ENCODE measurements at places on chromosomes 1 and 21. TPM values are rescaled to one million over a fixed set of nuclear protein-coding genes. Genes with fewer than 3 reads are reported as not detected.
A peak's percentile ranks its signal among the peaks of the same experiment; 100 is the strongest.

- no peaks in the 10 kb centered on the region for H3K4me1 ChIP-seq
- no peak overlapping the region for H3K27ac ChIP-seq
- no peak for DNase-seq
- no peaks in the 10 kb centered on the region for H3K36me3 ChIP-seq
- H3K27me3 ChIP-seq, result no peaks in the 10 kb centered on the region
- H3K4me3 ChIP-seq, result no peak overlapping the region
These were observed 43.8 kb downstream of the MIER1 start for GRCh38 chr1:66968574-66968973.

DNA sequence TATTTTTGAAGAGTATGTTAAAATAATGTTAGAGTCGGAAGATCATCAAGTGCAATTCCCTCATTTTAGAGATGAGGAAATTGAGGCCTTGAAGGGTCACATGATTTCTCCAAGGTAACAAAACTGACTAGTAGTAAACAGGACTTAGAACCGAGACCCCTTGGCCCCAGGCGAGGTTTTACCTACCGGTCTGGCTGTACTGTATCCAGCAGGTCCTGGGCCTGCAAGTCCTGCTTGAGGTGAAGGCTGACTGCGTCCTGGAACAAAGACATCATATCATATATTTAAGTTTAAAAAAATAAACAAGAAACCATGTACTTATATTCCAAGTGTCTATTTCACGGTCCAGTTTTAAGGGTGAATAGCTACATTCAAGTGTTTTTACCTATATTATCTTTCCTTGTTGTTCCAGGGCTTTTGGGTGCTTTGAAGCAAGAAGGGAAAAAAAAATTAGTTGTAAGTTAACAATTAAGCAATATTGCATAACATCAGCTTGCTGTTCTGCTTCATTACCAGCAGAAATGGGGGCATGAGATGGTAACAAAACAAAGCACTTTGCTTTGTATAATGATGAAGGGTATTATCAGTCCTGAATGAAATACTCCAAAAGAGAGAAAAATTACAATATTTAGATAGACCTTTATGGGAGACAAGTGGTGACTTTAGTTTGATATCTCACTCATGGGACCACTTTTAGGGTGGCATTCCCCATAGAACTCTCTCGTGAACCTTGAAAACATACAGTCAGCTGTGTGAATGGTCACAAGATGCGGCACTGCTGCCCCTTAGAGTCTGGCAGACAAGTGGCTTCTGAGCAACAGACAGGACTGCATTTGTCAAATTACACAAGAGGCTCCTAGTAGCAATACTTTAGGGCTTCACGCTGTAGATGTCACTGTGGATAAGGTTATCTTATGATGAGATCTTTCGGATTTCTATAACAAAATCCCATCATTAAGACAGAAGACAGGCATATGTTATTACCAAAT is 29.8 kb upstream of the CFAP298 start:
- H3K27ac ChIP-seq, result no peak overlapping the region
- no peaks in the 10 kb centered on the region for H3K27me3 ChIP-seq
- no peak overlapping the region for H3K4me3 ChIP-seq
- no peaks in the 10 kb centered on the region for H3K4me1 ChIP-seq

DNA sequence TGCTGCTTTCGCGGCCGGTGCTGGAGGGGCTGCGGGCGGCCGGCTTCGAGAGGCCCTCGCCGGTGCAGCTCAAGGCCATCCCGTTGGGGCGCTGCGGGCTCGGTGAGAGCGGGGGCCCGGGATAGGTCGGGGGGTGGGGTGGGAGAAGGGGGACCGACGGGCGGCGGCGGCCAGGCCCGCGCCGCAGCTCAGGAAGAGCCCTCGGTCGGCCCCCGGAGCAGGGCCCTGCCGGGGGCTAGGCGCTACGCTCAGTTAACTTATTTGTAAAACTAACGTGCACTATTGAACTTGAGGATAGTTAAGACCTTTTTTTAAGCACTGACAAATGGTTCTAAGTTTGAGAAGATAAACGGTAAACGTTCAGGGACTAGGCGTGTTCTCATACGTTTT is 418 bp downstream of the DDX20 start:
- peak overlapping the region; percentile 90 for H3K4me3 ChIP-seq
- H3K4me1 ChIP-seq, result peaks cover 7% of the 10 kb centered on the region
- no peaks in the 10 kb centered on the region for H3K36me3 ChIP-seq
- no peaks in the 10 kb centered on the region for H3K27me3 ChIP-seq
- DNase-seq, result no peak

DNA sequence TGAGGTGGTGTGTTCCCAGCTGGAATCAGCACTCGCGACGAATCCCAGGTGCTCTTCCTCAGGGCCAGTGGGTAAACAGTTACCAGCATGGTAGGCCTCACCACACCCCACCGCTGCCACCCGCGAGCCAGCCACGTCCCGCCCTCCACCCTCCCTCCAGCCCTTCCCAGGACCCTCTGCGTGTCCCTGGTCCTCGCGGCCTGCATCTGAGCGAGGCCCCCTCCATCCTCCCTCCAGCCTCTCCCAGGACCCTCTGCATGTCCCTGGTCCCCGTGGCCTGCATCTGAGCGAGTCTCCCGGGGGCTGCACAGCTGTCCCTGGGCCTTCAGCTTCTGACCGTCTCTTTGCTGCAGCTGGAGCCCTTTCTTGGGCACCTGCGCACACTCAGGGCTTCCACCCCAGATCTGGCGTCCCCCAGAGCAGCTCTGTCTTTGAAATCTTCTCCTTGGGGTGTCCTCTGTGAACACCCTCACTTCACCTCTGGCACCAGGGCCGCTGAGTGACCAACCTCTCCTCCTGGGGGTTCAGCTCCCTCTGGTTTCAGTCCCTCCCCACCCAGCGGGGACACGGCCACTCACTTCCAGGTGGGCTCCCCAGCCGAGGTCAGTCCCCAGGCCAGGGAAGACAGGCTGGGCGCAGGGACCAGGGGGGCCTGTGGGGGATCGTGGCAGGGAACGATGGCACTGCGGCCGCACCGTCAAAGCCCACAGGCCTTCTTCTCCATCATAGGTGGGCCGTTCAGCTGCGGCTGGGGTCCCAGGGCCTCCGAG is 57.8 kb upstream of the COL6A2 start:
- no peaks in the 10 kb centered on the region for H3K27me3 ChIP-seq
- H3K4me3 ChIP-seq, result no peak overlapping the region
- no peaks in the 10 kb centered on the region for H3K4me1 ChIP-seq
- H3K36me3 ChIP-seq, result no peaks in the 10 kb centered on the region

Gene GIPC2
- 26.7 TPM for total RNA-seq

DNA sequence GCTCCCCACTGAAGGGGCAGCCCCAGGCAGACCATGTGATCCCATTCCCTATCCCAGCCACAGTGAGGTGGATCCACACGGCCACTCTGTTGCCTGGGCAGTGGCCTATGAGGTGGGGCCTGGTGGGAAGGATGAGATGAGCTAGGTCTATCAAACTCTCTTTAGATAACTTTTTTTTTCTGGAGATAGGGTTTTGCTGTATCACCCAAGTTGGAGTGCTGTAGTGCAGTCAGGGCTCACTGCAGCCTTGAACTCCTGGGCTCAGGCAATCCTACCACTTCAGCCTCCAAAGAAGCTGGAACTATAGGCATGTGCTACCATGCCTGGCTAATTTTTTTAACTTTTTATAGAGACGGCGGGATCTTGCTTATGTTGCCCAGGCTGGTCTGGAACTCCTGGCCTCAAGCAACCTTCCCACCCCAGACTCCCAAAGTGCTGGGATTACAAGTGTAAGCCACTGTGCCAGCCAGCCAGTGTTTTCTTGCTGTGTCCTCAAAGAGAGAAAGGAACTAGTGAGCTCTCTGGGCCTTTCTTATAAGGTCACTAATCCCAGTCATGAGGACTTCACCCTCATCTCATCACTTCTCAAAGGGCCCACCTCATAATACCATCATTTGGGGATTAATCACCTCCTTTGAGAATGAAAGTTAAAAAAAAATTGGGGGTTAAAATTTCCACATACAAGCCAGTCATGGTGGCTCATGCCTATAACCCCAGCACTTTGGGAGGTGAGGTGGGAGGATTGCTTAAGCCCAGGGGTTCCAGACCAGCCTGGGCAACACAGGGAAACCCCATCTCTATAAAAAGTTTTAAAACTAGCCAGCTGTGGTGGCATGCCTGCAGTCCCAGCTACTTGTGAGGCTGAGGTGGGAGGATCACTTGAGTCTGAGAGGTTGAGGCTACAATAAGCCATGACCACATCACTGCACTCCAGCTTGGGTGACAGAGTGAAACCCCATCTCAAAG is 36.6 kb downstream of the H3-3A start:
- H3K27ac ChIP-seq, result no peak overlapping the region
- H3K4me1 ChIP-seq, result peaks cover 5% of the 10 kb centered on the region
- DNase-seq, result no peak
- no peaks in the 10 kb centered on the region for H3K36me3 ChIP-seq

GRCh38 chr1:1089731-1090423 is 15.8 kb upstream of the RNF223 start:
- no peak overlapping the region for H3K27ac ChIP-seq
- H3K4me1 ChIP-seq, result no peaks in the 10 kb centered on the region
- no peaks in the 10 kb centered on the region for H3K36me3 ChIP-seq

- no peaks in the 10 kb centered on the region for H3K36me3 ChIP-seq
- DNase-seq, result no peak
- H3K4me1 ChIP-seq, result no peaks in the 10 kb centered on the region
- no peaks in the 10 kb centered on the region for H3K27me3 ChIP-seq
- no peak overlapping the region for H3K27ac ChIP-seq
These were observed 30.3 kb upstream of the RGS16 start for GRCh38 chr1:182634306-182635072.

DNA sequence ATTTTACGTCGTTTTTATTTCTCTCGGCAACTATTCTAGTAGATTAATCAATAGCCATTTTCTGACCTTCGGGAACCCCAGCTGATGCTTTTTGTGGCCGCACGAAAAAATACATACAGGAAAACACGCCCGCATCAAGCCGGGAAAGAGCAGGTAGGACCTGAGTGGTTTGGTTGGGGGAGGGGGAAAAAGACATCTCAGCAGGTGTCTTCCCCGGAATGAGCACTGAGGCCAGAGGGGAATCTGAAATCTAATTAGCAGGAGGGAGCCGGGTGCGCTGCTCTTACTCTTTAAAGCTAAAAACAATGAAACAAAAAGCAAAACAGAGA is 618 bp upstream of the FOXD3 start:
- no peak for DNase-seq
- peak overlapping the region; percentile 61 for H3K4me3 ChIP-seq
- H3K4me1 ChIP-seq, result peaks cover 19% of the 10 kb centered on the region
- no peak overlapping the region for H3K27ac ChIP-seq
- H3K36me3 ChIP-seq, result no peaks in the 10 kb centered on the region
- H3K27me3 ChIP-seq, result peaks cover 98% of the 10 kb centered on the region

Data from colonic mucosa (tissue), 4 donors.